ENCODE measurements at places on chromosomes 5 and 9.

GRCh38 chr5:174413567-174414314 lies 310.6 kb upstream of the MSX2 start:
- DNase-seq, result no peak

DNA sequence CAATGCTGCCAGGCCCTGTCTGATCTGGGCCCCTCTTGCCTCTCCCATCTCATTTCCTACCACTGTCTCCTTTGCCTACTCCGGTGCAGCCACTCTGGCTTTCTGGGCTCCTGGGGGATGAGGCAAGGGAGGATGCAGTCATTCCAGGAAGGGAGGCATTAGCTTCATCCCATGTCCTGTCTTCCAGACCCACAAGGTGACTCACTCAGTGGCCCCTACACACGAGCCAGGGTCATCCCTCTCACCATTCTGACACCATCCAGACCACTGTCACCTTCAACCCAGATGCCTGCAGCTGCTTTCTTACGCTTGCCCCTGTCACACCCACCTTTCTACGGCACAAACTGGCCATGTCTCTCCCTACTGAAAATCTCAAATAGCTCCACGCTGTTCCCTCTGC lies 19.1 kb downstream of the ACSL6 start:
- DNase-seq, result no peak

- no peak for DNase-seq
Measured at GRCh38 chr5:1502046-1502736, 21.6 kb downstream of the LPCAT1 start.

DNA sequence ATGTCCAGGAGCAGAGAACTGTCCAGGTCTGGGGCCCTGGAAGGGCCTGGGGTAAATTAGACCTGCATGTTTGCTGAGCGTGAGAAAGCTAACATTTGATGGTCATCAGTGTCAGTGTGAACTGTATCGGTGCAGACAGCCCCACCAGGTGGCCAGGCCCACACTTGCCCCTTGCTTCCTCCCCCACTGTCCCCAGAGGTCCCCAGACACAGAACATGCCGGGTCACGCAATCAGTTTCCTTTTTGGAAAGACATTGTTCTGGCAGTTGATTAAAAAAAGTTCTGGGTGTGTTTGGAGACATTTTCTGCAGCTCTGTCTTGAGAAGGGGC lies 1.5 kb downstream of the NKD2 start:
- DNase-seq, result no peak

DNA sequence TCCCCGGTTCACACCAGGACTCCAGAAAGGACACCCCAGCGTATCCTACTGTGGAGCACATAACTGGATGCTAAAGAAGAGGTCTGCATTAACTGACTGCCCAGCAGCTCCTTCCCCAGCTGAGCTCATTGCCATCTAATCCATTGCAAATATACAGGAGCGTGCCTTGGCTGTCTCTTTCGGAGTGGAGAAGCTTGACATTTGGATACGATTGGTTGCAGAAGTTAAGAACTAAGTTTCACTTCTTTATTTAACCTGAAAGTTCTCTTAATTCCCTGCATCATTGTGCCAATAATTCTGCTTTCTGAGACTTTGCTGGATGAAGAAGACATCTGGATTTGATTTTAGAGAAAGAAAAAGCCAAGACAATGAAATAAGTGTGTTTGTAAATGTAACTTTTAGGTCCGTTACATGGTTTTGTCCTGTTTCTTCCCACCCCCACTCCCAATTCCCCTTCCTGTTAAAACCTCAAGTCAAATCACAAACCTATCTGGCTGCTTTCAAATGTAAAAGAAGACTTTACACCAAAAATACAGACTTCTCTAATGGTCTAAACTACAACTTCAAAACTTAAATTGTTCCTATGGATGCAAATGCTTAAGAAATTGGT lies 33.9 kb downstream of the TAS2R1 start:
- no peak for DNase-seq

GRCh38 chr9:137305060-137305797 lies 3.2 kb upstream of the NRARP start:
- DNase-seq, result peak; percentile 83

- DNase-seq, result no peak
Measured at GRCh38 chr5:103366918-103367549, 108.5 kb downstream of the MACIR start.

DNA sequence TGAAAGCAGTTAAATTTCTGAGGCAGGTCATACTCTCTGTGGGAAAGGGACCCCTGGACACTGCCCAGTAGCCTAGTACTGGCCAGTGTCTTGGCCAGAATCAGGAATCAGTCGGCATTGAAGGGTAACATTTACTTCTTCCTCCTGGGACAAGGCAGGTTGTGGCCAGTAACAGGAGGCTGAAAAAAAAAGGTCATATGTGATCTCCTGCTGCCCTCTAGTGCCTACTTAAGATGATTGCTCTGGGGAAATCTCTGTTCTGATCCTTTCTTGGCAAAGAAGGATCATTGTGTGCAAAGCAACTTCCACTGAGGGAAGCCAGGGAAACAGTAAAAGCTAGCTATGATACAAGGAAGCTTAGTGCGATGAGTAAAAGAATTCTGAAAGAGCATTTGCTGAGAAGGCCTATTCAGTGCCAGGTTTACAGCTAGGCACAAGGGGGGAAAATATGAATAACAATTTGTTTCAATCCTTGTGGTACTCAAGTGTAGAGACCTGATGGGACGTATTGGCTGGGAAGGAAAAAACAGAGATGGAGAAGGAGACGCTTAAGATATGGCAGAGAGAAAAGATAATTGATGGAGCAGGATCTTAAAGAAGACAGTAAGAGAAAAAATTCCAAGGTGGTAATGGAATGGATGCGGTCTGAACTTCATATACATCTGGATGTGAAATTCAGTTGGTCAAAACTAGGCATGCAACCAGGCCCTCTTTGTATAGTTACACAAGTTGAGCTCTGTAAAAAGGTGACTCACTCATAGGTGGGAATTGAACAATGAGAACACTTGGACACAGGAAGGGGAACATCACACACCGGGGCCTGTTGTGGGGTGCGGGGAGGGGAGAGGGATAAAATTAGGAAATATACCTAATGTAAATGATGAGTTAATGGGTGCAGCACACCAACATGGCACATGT lies 25.8 kb upstream of the TRIM32 start:
- peak; percentile 41 for DNase-seq

- DNase-seq, result no peak
Measured at GRCh38 chr5:158621391-158621790, 478.3 kb downstream of the EBF1 start.

GRCh38 chr5:126972062-126972895 lies 58.1 kb downstream of the MARCHF3 start:
- DNase-seq, result no peak

- no peak for DNase-seq
Measured at GRCh38 chr5:55535199-55535905, 588 bp upstream of the PLPP1 start.

DNA sequence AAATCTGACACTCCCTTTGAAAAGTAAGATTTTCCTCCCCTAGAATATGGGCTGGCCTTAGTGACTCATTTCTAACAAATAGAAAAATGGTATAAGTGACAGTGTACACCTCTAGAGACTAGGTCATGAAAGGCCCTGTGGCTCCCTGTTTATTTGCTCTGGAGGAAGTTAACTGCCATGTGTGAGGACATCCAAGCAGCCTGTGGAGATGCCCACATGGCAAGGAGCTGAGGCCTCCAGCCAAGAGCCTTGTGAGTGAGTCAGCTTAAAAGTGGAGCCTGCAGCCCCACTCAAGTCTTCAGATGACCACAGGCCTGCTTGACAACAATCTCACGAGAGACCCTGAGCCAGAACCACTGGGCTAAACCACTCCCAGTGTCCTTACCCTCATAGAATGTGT lies 128.1 kb upstream of the LHFPL2 start:
- no peak for DNase-seq

- DNase-seq, result no peak
Measured at GRCh38 chr5:135145985-135146384, 112.0 kb upstream of the PITX1 start.

GRCh38 chr9:8371686-8372085 lies 572.1 kb upstream of the DMAC1 start:
- no peak for DNase-seq

- DNase-seq, result no peak
Measured at GRCh38 chr5:135710045-135710675, 124.3 kb upstream of the SLC25A48 start.

GRCh38 chr5:38670878-38671277 lies 114.4 kb upstream of the LIFR start:
- no peak for DNase-seq

DNA sequence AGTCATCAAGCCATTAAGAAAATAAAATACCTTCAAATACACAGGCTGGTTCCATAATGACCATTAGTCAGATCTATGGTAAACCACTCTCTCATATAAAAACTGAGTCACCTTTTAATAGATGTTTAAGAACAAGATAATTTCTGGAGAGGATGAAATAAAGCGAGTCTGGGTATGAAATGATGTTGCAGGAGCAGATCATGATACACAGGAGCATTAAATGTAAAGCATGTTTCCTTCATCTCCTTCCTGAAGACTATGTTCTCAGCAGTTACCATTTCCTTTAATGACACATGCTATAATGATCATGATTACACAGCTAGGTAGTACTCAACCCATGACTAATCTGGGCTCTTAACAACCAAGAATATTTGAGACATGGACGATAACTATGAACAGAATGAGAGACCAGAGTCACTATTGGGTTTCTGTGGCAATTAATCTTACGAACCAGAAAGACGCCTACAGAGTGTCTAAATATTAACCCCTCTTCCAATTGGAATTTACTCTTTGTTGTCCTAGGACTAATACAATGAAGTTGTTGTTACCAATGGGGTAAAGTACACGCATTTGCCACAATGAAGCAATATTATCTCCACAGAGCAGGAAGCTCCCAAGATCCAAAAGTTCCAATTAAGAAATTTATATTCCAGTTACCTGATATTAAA lies 105.6 kb downstream of the NR6A1 start:
- DNase-seq, result no peak

DNA sequence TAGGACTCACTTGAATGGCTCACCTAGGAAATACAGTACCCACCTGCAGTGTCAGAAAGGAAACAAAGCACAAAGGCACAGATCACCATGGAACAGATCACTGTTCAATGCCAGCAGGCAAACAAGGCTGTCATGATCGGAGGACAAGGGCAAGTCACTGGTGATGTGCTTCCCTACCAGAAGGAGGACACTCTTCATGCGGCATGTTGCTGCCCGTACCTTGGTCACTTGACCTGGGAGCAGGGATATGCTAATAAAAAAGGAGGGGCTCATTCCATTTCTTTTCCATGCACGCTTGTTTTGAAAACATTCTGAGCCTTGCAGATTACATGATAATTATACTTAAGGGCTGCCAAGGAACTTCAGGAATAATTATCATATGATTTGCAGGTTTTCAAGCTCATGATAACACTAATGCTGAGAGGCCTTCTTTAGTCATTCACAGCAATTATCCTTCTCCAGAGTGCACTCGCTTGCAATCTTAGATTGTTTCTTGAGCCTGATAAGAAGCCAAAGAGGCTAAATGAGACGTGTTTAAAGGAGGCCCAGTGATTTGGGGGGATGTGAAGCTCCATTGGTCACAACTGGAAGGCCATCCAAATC lies 36.1 kb upstream of the STARD4 start:
- DNase-seq, result no peak

GRCh38 chr5:176407456-176408251 lies 8.7 kb downstream of the CLTB start:
- no peak for DNase-seq

GRCh38 chr5:131974622-131974955 lies 29.1 kb upstream of the MEIKIN start:
- DNase-seq, result no peak

- no peak for DNase-seq
Measured at GRCh38 chr9:92483627-92484545, 1.6 kb upstream of the ASPN start.

GRCh38 chr9:437574-438001 lies 222.9 kb downstream of the DOCK8 start:
- DNase-seq, result no peak

DNA sequence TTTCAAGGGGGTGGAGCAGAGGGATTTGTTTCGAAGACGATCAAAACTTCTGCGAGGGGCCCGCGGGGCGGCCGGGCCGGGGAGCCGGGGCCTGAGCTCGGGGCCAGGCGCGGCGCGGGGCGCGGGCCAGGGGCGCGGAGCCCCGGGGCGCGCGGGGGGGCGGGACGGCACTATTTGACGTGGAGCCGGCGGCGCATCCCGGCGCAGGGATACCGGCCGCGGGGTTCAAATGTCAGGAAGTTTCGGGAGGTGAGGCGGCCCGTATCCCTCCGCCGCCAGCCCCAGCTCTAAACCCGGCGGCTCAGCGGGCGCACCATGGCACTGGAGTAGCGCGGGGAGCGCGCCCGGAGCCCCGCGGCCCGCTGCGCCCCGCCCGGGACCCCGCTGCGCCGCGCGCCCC lies at the start of gene LMX1B:
Gene LMX1B (plus strand): TSS at position 278 of the 400 bp plus-strand sequence. CDS start 522 bp downstream, outside the sequence.
- peak; percentile 72 for DNase-seq

DNA sequence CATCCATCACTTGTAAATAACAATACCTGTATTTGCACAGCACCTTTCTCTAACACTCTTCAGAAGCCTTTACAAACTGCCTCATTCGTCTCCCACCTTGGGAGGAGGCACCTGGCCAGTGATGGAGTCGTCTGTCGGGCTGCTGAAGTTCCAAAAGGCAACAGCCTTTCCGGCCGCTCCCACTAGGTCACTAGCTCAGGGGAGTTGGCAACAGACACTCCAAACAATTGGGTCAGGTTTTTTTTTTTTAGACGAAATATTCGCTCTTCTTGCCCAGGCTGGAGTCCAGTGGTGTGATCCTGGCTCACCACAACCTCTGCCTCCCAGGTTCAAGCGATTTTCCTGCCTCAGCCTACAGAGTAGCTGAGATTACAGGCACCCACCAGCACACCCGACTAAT lies 4.0 kb downstream of the DAP start:
- no peak for DNase-seq

DNA sequence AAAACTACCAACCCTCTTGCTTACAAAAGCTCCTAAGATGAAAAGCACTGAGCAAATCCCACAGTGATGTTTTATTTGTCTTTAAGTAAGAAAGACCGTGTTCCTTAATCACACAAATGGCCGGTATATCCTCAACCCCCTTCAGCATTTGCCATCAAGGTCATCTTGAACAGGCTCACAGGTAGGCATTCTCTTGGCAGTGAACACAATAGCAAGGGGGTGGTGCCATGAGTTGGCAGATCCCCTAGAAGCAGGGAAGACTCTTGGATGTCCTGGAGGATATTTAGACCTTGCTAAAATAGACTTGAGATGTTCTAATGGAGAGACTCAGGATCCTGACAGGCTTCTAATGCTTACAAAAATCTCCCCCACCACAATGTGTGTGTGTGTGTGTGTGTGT lies 323.0 kb downstream of the SPOCK1 start:
- no peak for DNase-seq

DNA sequence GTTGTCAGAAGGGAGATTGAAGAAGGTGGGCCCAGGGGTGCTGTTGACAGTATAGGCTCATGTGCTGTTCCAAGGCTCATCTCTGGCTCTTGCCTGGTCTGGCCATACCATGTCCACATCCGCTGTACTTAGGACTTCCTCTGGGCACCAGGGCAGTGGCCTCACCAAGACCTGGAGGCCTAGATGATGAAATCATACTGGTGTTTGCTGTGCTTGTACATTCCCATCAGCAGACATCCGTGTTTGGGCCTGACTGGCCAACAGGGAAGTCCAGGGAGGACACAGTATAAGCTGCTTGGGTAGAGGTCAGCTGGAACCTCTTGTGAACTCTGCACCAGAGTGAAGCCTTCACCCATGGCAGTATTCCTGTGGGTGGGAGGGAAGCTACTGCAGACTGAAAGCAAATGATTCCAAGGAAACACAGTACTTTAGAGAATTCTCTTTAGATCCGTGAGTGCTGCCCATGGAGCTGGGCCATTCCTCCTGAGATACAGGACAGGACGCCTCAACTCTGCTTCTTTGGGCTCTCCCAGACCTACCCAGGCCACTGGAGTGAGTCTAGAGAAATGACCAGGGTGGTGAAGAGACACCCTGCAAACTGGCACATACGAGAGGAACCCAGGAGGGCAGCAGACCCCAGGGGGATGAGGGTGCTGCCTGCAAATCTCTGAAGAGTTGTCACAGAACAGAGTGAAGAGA lies 22.5 kb downstream of the POLR1E start:
- no peak for DNase-seq

Measured in H9 (cell line).